ENCODE measurements at places on chromosomes 12 and 14.

DNA sequence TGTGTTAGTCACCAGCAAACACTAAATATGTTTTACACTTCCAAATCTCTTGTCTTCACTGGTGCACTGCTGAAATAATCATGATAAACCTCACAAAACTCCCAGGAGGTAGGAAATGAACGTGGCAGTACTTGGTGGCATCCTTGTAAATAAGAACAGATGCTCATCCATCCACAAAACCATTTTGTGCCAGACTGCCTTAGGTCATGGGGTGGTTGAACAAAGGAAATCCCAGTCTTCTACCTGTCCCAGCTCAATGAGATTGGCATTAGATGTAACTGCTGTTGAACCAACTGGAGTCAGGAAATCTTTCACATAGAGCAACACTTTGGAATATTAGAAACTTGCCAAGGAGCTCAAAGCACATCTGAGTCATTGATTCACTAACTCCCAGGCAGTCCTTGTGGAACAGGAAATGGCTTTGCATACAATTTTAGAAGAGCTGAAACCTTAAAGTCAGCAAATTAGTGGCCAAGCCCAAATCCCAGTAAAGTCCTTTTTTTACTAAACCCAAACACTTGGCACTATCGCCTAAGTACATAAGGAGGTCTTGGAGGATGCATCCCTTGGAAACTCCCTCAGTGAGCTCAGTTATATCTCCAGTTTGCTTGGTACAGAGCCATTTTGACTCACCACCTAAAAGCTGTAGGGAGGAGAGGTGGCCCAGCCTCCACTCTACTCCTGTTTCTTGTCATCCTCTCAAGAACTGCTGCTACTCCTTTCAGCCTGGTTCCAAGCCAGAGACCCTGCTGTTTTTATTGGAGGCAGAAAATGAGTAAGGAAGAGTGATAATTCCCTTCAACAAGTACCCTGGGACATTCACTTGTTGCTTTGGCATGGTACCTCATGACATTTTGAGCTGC lies 208.0 kb downstream of the NOVA1 start:
- no peak for DNase-seq

GRCh38 chr14:103220134-103220981 lies 97.1 kb downstream of the TNFAIP2 start:
- DNase-seq = no peak

GRCh38 chr14:100067481-100067880 lies 2.3 kb downstream of the EVL start:
- DNase-seq = no peak

DNA sequence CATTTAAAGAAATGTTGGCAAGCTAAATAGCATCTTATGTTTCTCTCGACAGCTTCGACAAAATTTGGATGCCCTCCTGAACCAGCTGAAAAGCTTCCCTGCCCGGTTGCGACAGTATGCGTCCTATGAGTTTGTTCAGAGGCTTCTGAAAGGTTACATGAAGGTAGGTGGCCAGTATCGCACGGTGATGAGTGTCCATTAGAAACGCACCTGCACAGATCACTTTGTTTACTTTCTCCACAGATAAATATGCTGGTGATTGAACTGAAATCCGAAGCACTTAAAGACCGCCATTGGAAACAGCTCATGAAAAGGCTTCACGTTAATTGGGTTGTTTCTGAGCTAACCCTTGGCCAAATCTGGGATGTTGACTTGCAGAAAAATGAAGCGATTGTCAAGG lies 36.5 kb downstream of the DYNC1H1 start:
- DNase-seq = no peak

- no peak for DNase-seq
Observed at GRCh38 chr12:46647034-46647433, 178.8 kb downstream of the SLC38A4 start.

- no peak for DNase-seq
Observed at GRCh38 chr12:109677279-109677691, 36.3 kb upstream of the FAM222A start.

DNA sequence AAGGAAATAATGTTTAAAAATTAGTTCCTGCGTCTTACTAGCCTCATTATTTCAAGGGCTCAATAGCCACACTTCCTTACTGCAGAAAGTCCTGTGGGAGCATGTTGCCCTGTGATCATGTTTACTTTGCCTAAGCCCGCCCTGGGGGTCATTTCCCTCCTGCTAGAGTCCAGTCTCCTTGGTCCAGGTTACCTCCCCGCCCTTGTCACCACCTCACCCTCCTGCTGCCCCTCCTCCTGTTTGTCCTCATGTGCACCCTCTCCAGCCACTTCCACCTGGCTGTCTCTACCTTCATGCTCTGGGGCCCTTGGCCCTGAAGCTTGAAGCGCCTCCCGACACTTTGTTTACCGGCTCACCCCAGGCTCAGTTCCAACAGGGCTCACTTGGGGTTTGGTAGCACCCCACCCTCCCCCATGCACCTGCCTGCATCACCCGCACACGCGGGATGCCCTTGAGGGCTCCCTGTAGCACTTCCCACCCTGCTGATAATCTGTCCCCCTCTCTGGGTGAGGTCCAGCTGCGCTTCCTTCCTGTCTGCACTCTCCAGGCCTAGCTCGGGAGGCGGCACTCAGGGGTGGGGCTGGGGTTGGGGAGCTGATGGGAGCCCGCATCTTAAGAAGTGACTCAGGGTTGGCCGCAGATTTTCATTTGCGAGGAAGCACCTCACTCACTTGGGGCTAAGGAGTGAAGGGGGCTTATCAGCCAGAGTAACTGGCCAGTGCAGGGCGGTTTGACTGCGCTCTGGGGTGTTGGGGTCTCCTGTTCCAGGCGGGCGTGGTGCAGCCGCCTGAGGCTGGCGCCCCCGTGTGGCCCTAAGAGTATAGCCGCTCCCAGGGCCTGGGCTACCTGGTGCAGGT lies 40.1 kb downstream of the SMIM41 start:
- no peak for DNase-seq

- no peak for DNase-seq
Observed at GRCh38 chr12:127214186-127214585, 1052.8 kb upstream of the TMEM132C start.

GRCh38 chr14:56129092-56129491 lies 10.9 kb downstream of the PELI2 start:
- no peak for DNase-seq

All from stimulated activated CD8-positive, alpha-beta memory T cell treated with anti-CD3 and anti-CD28 coated beads, Interleukin-7, amount 100 ng/mL, for 4 hours (primary cell).